ENCODE measurements at places on chromosomes 1 and 21.

DNA sequence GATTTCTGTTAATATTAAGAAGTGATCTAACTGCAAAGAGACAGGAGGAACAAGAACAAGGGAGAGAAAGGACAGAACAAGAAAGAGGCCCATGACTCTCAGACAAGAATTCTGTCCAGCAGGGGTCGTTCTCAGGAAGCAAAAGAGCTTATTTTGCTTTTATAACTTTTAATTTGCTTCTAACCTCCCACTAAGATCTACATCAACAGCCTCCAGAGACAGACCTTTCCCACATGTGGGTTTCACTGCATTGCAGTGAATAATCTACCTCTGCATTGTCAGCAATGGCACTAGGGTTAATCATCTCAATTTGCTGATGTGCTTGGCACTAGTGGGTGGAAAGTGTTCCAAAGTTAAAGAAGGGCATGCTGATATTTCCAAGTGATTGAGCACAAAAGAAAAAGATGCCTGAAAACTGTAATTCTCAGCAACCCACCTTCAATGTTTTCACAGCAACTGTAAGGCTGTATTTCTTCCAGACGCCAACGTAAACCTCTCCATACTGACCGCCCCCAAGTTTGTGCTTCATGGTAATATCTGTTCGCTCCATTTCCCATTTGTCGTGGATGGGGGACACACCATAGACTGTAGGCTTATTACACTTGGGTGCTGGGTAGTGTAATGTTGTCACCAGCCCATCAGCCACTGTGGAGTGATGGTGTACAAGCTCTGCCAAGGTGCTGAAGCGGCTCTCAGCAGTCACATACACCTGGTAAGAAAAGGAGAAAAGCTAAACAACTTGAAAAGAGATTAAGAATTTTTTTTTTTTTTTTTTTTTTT, 39.5 kb downstream of the TOR3A start:
- DNase-seq, result peak; percentile 43

DNA sequence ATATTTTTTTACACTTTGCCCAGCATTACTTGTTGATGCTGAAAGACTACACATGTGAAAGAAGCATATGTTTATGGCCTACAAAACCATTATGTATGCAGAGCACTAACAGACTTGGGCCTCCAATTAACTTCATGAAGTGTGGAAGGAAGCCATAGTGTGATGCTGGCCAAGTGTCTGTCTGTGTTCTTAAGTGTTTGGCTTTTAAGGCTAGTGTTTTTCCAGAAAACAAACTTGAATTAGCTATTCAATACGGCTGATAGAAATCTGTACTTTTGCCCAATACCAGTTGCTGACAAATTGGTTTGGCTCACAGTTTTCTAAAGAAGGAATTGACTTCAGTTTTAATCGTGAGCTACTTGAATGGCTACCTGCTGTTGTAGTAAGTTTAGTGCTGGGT, 136.1 kb downstream of the ADGRL2 start:
- DNase-seq, result no peak

DNA sequence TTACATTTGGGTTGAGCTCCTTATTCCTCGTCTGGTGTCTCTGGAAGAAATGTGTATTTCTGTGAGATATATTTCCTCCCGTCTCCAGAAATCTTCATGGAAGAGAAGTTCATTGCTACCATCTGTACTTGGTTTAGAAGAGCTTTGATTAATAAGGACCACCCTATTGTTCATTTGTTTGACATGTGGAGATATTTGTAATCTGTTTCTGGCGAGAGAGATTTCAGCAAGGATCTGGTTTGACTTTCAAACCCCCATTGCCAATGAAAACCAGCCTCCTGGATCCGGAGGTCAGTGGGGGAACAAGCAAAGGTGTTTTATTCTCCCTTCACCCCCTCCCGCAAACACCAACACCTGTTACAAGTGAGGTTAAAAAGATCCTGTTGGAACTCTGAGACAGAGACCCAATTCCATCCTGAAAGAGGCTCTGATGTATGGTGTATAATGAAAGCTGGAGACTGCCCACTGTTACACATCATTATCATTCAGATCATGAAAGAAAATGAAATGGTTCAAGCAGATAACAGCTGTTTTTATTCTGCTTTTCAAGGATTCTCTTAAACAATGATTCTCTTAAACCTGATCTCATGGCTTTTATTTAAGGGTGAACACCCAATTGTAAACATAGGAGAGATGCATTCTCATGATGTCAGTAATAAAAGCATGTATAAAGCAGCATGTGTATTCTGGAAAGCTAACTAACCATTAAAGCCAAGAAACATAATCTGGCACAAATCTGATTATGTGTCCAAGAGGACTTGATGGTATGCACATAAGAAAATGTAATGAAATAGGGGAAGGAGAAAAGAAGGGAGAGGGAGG, 393.5 kb upstream of the ADGRL2 start:
- peak; percentile 23 for DNase-seq

- peak; percentile 97 for DNase-seq
These were observed 65.4 kb downstream of the RPE65 start for GRCh38 chr1:68384321-68384813.

DNA sequence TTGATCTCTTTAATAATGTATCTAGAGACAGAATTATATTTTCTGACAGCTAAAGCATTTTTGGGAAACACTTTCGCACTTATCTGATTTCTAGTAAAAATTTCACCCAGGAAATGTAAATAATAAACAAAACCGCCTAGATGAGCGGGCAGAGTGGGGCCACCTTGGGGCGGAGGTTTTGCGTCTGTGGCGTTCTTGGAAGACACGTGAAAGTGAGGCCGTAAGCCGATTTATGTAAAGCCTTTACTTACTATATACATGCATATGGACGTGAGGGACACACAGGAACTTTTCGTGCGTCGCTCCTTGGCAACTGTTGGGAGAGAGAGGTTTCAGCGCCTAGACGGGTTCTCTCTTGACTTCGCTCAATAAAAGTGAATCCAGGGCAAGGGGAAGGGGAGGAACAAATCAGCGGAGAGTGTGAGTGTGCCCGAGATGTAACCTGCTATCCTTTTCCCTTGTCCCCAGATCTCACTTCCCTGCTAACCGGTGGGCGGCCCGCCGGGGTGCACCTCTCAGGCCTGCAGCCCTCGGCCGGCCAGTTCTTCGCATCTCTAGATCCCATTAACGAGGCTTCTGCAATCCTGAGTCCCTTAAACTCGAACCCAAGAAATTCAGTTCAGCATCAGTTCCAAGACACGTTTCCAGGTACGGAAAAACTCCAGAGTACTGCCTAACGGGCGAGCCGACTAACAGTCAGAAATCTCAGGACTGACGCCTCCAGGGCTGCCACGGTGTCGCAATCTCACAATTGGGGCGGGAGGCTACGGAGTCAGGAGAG, 1.7 kb downstream of the HLX start:
- DNase-seq, result no peak

DNA sequence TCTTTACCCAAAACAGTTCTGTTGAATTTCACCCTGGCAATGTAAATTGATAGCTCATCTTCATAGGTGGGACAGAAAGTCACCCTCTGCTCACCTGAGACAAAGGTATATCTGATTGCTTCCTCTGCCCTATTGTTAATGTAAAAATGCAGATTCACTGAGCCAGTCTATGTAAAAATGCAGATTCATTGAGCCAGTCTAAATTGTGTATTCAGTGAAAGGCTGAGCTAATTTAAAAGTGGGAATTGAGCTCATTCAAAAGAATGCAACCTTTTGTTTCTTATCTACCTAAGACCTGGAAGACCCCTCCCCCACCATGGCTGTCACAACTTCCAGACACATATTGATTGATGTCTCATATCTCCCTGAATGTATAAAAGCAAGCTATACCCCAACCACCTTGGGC, 4.8 kb upstream of the MYSM1 start:
- no peak for DNase-seq

- no peak for DNase-seq
These were observed 41.9 kb downstream of the LMO4 start for GRCh38 chr1:87370544-87370943.

DNA sequence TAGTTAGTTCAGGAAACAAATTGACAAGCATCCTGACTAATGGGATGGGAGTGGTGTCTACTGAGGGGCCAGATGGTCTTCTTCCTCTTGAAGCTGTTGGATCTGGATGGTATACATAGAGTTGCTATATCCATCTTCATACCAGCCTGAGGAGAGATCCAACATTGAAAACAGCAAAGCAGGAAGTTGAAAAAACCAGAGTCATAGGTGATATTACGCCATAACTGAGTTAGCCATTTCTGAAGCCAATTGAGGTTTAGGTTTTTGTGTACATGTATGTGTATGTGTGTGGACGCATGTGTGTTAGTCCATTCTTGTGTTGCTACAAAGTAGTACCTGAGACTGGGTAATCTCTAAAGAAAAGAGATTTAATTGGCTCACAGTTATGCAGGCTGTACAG, 2.3 kb upstream of the TSPAN2 start:
- no peak for DNase-seq

- no peak for DNase-seq
These were observed 86.5 kb upstream of the WARS2 start for GRCh38 chr1:119226913-119227312.

GRCh38 chr1:185585770-185586169, 148.4 kb upstream of the HMCN1 start:
- no peak for DNase-seq

DNA sequence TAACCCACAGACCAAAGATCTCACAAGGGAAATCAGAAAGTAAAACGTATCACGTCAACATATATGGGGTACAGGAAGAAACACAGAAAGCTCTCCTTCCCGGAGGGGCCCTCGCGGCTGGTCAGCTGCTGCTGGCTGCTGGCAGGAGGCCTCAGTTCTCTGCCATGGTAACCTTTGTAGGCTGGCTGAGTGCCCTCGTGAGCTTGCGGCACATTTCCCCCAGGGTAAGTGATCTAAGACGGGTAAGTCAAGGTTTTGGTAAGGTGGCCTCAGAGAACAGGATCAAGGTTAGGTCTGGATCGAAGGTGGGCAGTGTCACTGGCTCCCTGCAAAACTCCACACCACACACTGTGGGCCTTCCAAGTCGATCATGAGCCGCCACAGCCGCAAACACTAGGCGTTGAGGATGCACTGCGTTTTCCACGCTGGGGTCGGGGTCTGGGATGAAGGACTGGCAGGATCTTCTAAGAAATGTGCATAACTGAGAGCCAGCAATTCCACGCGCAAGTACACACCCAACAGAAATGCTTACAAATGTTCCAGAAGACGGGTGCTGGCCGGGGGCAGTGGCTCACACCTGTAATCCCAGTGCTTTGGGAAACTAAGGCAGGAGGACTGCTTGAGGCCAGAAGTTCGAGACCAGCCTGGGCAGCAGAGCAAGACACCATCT, 33.9 kb downstream of the WDR4 start:
- DNase-seq, result no peak

GRCh38 chr1:117017062-117017461, 15.5 kb downstream of the CD101 start:
- no peak for DNase-seq

DNA sequence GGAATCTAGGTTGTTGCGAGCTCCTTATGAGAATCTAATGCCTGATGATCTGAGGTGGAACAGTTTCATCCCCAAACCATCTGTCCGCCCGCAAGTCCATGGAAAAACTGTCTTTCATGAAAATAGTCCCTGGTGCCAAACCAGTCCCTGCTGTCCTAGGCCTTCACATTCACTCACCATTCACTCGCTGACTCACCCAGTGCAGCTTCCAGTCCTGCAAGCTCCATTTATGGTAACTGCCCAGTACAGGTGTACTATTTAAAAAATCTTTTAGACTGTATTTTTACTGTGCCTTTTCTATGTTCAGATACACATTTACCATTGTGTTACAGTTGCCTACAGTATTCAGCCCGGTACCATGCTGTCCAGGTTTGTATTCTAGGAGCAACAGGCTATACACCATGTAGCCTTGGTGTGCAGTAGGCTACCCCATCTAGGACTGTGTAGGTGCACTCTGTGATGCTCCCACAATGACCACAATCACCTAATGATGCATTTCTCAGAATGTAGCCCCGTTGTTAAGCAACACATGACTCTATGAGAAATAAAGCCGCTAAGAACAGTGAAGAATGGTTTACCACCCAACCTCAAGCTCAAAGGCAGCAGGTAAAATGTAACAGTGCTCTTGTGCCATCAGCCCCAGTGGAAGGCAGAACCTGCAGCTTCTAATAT, 2.4 kb downstream of the ECHDC2 start:
- DNase-seq, result no peak

DNA sequence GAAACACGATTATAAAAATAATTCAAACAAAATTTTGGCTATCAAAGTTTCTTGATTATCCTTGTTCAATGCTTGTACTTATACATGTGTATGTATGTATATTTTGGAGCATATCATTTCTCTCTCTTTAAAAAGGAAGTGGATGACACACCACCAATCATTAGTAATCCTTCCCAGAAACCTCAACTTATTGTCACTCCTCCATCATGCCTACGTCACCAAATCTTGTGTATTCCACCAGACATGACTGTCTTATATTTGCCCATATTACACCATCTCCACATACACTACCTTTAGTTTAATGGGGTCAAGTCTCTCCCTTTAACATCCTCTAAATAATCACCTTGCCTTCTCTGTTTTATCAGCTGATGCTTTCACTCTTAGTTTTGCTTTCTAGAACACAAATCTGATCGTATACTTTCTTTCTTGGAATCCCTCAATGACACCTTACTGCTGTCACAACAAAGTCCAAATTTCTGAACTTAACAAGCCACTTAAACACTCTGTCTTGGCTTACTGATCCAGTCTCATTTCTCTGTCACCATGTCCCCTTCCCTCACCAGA, 124.0 kb downstream of the BRINP3 start:
- DNase-seq, result no peak

GRCh38 chr1:48576565-48576964, 104.6 kb upstream of the SPATA6 start:
- no peak for DNase-seq

- DNase-seq, result no peak
These were observed 4.3 kb upstream of the IPO13 start for GRCh38 chr1:43942411-43942810.

- DNase-seq, result peak; percentile 10
These were observed 240.0 kb downstream of the NUF2 start for GRCh38 chr1:163561580-163562295.

DNA sequence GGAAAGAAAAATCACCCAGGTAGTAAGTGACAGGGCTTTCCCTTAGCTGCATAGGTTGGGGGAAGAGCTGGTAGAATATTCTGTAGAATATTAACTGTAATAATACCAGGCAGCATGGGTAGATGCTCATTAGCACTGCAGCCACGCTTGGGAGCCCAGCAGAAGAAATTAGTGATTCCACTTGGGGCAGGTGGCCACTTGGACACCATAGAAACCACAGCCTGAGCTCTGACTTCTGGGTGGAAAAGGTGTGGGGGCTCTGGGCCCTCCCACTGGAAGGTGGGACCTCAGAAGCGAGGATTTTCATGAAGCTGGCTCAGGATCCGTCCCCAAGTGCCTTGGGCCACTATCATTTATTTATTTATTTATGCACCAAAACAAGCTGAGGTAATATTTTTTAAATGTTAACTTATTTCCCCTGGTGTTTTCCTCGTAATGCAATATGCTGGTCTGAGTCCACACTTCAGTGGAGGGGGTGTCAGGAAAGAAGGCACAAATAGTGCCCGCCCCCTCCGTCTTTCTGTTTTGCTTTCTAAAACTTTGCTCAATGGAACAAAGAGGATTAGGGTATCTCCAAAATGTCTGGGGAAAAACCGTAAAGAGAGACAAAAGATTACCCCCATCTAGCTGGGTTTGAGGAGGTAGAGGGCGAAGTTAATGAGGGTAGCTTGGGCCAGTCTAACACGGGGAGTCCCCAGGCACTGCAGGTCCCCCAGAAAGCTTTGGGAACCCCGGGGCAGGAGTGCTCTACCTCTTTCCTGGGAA, 75.2 kb upstream of the GADD45A start:
- no peak for DNase-seq
